ENCODE measurements at places on chromosomes 7 and 10. TPM values are rescaled to one million over a fixed set of nuclear protein-coding genes. Genes with fewer than 3 reads are reported as not detected.

The PTPRN2 gene
- 4.0 TPM for total RNA-seq

The FGL2 gene
- total RNA-seq = not detected

The LYZL1 gene
- total RNA-seq = not detected

The CDNF gene
- 2.2 TPM for total RNA-seq

The RHEB gene
- total RNA-seq = 94.0 TPM

The PIK3AP1 gene
- total RNA-seq = 2.3 TPM

The LBX1 gene
- total RNA-seq = not detected
